ENCODE measurements at places on chromosomes 12 and 14.

DNA sequence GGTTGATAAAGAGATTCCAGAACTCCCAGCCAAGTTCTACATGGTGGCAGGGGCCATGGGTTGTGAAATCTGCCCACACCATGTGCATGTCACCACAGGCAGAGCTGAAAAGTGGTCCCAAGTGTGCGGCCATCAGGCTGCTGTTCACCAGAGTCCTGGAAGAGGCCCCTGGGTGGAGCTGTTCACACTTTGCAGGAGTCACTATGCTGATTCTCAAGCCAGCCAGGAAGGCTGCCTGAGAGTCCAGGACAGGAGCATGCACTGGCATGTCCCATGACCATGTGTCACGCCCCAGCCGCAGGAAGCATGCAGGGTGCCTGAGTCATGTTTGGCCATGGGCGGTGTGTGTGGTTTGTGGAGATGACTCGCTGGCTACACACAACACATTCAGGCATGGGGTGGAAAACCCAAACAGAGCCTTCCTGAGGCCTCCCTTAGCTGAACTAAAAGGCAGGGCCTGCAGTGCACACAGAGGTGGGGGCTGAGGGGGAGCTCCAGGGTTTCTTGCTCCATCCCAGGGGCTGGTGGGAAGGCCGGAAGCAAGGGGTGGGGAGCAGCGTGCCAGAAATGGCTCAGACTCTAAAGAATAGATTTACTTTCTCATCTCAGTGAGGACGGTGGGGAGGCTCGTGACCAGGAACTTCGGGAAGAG is 19.4 kb downstream of the ABCB9 start:
- DNase-seq: peak; percentile 66

GRCh38 chr12:26514364-26514763 is 318.6 kb downstream of the ITPR2 start:
- DNase-seq: no peak

GRCh38 chr12:66066929-66067523 is 63.5 kb downstream of the LLPH start:
- DNase-seq: no peak

GRCh38 chr12:113242026-113242418 is 20.8 kb downstream of the TPCN1 start:
- DNase-seq: no peak

GRCh38 chr14:38213001-38213400 is 5.3 kb downstream of the SSTR1 start:
- no peak for DNase-seq

DNA sequence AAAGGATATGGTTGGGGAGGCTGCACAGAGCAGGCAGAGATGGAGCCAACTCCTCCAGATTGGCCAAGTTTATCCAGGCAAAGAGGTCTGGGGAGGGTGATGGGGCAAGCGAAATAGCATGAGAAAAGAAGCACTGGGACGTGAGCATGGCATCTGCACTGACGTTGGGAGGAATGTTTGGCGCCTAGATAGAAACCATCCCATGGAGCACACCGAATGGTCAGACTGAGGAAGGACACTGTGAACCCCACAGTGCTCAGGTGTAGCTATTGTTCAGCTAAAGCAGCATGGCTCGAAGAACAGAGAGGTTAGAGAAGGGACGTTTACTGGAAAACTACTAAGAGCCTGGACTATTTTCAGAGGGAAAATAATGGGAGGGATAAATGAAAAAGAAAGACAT is 387.1 kb downstream of the EMP1 start:
- no peak for DNase-seq

DNA sequence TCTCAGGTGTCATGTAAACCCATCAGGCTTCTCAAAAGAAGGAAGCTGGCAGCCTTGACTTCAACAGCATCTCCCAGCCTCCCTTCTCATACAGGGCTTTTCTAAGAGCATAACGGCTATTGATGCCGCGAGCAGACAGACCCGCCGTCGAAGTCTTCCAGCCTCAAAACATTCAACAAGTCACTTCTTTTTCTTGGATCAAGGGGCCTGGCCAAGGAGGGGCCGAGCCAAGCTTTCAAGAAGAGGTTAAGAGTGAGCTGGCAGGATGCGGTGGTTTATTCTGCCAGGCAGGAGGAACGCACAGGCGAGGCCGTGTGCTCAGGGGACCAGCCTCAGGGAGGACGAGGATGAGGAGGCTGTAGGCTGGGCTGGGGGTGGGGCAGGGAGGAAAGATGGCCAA is 102.9 kb upstream of the RFLNA start:
- DNase-seq: no peak

DNA sequence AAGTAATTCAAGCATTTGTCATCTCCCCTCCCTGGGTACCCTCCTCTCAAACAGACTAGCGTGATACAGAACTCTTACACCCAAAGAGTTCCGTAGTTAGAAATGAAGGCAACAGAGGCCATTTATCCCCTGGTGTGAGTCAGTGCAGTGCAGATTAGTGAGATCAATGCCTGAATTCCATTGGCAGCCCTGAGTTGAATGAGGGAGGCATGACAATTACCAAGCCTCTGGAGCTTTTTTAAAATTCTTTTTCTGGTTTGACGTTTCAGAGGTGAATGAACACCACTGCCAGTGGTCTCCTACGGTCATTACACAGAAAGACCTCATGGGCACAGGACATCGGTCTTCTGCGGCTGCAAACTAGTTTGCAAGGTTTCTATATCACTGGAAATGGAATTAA is 94.4 kb downstream of the PRIMA1 start:
- DNase-seq: no peak

DNA sequence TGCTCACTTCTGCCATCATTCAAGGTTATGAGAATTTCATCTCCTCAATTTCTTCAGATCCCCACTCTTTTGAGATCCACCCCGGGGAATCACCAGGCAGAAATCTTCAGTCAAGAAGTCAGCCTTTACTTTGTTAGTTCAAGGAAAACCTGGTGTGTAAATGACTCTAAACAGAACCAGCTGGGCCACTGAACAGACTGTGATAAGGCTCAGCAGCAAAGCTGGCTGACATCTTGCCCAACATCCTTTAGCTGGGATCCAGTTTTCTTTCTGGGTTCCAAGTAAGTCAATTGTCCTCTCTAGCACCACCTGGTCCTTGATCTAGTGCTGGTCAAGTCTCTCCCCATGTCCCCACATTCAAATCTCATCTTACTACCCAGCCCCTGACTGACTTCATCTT is 11.6 kb downstream of the CLMN start:
- no peak for DNase-seq

GRCh38 chr12:46354111-46354801 is 18.3 kb downstream of the SLC38A2 start:
- DNase-seq: no peak

GRCh38 chr14:60648934-60649874 is at the start of gene SIX1:
Gene SIX1, minus strand, starts transcription at chr14:60649477. Its CDS starts 288 bp downstream, at chr14:60649189.
- DNase-seq: no peak

DNA sequence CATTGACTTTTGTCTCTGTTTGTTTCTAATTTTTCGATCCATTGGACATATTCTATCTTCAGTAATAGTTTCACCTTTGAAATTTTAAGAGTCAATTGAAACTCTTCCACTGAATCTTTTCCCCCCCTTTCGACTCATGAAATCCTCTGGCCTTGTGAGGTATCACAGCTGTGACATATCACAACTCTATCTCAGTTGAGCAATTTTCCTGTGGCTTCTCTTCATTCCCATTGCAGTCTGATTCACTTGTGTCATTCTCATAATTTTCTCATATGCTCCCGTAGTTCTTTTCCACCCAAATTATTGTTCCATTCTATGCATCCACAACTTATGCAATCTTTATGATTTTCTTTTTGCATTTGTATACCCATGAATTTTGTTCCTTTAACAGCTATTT is 261.6 kb downstream of the DACT1 start:
- no peak for DNase-seq

DNA sequence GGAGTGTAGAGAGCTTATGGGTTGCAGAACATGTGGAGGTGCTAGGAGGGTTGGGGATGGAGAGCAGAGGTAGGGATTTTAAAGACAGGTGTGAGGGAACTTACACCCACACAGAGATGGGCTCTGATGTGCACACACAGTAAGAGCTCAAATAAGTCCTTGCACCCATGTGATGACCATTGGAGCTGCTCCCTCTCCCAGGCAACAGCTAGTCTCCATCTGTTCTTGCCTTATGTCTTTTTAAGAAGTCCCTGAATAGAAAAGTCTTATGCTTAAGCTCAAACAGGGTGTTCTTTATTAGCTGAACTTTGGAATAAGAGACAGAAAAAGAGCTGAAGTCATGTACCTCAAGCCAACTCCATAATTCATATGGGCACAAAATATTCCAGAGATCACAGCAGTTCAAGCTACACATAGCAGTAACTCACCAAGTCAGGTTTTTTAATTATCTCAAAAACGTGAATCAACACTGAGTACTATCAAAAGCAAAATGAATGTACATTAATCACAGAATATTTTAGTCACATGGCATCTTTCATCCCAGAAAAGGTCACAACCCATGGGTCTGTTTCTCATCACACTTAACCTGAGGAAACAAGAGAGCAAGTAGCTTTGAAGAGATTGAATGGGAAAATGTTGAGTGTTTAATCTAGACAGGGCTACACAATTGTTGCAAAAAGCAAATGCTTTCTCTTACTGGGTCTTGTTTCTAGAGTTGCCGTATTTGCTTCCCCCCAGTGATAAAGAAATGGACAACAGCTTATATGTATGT is 1513.6 kb upstream of the SEL1L start:
- DNase-seq: no peak

DNA sequence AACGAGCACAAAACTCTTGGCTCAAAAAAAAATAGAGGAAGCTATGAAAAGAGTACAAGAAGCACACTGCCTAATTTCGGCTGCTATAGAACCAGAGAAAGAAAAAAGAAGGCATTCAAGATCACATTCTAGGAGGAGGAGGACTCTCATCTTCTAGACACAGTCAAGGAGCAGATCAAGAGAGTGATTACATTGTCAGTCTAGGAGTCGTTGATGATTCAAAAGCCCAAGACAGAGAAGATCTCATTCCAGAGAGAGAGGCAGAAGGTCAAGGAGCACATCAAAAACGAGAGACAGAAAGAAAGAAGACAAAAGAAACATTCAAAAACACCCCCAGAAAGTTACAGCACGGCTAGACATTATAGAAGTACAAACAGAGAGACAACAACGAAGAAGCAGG is 131.8 kb upstream of the AEBP2 start:
- no peak for DNase-seq

DNA sequence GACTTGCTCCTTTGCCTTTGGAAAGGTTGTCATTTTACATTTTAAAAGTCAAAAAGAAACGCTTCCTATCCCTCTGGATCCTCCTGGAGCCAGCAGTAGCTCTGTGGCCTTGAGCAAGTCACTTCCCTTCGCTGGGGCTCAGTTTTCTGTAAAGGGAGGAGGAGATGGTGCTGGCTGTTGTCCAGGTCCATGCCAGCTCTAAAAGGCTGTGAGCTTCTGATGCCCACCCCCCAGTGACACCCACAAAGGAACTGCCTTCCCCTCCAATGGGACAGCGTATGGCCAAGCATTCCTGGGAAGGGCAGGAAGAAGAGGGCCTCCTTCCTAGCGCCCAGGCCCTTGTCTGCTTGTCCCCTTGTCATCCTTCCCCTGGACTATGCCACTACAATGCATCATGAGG is 81.5 kb downstream of the NTF3 start:
- DNase-seq: no peak

DNA sequence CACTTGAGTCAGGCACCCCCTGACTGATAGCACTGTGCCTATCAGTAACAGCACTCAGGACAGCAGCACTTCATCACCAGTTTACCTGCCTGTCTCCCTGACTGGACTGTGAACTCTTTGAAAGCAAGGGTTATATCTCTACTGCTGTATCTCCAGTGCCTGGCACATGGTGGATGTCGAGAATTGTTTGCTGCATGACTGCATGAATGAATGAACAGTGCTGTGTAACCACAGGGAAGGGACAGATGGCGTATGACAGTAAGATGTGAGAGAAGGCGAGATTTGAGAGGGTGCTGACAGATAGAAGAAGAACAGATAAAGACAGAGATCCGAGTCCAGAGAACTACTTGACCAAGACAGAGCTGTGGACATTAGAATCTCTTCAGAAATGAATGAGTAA is 29.7 kb downstream of the BRAP start:
- DNase-seq: no peak

GRCh38 chr12:97118796-97119375 is 211.8 kb downstream of the NEDD1 start:
- DNase-seq: no peak

GRCh38 chr12:12207746-12208145 is 59.1 kb downstream of the LRP6 start:
- no peak for DNase-seq

DNA sequence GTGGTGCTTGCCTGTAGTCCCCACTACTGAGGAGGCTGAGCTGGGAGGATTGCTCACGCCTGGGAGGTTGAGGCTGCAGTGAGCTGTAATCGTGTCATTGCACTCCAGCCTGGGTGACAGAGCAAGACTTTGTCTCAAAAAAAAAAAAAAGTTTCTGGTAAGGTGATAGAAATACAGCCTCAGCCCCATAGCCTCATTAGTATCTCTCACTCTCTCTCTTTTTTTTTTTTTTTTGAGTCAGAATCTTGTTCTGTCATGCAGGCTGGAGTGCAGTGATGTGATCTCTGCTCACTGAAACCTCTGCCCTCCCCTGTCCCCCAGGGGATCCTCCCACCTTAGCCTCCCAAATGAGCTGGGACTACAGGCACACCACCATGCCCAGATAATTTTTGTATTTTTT is 19.2 kb downstream of the MTHFD1 start:
- DNase-seq: no peak

- DNase-seq: no peak
Observed at GRCh38 chr12:14395074-14395778, 29.7 kb downstream of the ATF7IP start.

- no peak for DNase-seq
Observed at GRCh38 chr12:77481687-77482086, 349.0 kb upstream of the NAV3 start.

- no peak for DNase-seq
Observed at GRCh38 chr14:19729763-19730162, 13.6 kb upstream of the OR4Q3 start.

- DNase-seq: no peak
Observed at GRCh38 chr12:2574355-2574935, 220.3 kb upstream of the FKBP4 start.

- DNase-seq: no peak
Observed at GRCh38 chr14:100440207-100440631, 117.1 kb downstream of the SLC25A47 start.

- no peak for DNase-seq
Observed at GRCh38 chr14:81302638-81303037, 81.9 kb upstream of the GTF2A1 start.

GRCh38 chr14:52032204-52032801 is 36.6 kb downstream of the NID2 start:
- DNase-seq: no peak

GRCh38 chr12:66860752-66861750 is 182.2 kb upstream of the GRIP1 start:
- DNase-seq: peak; percentile 15

Data from GM12864 (cell line).